NCI-H526 treated with DMSO at 0.1 percent for 48 hours (cell line): ENCODE measurements at places on chromosomes 2 and 18.

- DNase-seq: no peak
Observed at GRCh38 chr18:33733376-33733775, 155.4 kb downstream of the ASXL3 start.

GRCh38 chr2:174603280-174603679 is 5.7 kb upstream of the WIPF1 start:
- peak; percentile 12 for DNase-seq

GRCh38 chr2:8232871-8233270 is 449.0 kb upstream of the ID2 start:
- DNase-seq: no peak

DNA sequence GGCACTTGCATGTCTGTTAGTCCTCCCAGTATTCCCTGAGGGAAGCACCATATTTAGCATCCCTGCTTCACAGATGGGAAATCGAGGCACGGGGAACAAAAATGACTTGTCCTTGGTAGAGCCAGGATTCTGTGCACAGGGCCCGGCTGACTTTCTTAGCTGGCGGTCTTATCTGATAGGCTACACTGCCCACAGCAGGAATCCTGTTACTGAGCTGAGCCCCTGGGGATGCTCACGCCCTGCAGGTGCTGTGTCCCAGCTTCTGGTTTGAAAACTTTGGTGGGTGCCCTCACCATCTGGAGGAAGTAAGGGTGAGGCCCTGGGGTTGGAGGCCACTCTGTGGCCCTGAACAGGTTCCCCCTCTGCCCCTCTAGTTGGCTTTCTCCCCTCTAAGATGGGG is 68.4 kb upstream of the MCFD2 start:
- DNase-seq: no peak

- no peak for DNase-seq
Observed at GRCh38 chr18:41624460-41624859, 330.6 kb upstream of the PIK3C3 start.

GRCh38 chr2:200738590-200738989 is 73.1 kb upstream of the BZW1 start:
- no peak for DNase-seq

- DNase-seq: no peak
Observed at GRCh38 chr2:190678444-190679162, 29.7 kb downstream of the NAB1 start.

- DNase-seq: no peak
Observed at GRCh38 chr2:1974397-1974796, 230.1 kb upstream of the PXDN start.
